ENCODE measurements at places on chromosomes 12 and 14.

DNA sequence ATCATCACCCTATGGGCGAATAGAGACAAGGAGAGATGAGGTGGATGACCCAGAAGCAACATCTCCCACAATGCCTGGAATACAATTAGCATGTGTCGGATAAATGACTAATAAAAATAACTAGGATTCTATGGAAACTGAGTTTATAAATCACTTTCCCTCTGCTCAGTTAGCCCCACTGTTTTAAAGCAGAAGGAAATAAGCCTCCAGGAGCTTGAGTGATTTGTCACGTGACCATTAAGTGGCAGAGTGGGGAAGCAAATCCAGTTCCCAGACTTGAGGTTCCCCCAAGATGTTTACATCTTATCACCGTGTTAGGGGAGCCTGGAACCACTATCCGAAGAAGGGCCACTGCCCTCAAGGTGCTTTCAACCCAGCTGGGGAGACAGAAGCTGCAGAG lies 136.5 kb upstream of the CCND2 start:
- no peak for DNase-seq

GRCh38 chr12:81245907-81246570 lies 168.2 kb downstream of the ACSS3 start:
- no peak for DNase-seq

DNA sequence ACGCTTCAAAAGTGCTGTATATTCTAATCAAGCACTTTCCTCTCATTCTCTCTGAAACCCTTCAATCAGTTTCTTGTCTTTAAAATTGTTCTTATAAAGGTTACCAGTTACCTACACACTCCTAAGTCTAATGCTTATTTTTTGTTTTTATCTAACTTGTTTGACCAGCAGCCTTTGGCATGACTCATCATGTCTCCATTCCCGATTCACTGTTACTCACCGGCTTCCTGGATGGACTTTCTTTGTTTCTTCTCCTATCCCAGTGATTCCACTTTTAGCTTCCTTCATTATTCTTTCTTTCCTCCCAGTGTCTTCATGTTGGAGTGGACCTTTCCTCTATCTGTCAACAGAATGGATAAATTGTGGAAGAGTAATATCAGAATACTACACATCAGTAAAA lies 368.6 kb upstream of the CCDC196 start:
- DNase-seq: no peak

- no peak for DNase-seq
These were observed 41.7 kb downstream of the SMIM41 start for GRCh38 chr12:52120951-52121823.

GRCh38 chr14:20400589-20400964 lies 12.7 kb downstream of the TEP1 start:
- DNase-seq: no peak

DNA sequence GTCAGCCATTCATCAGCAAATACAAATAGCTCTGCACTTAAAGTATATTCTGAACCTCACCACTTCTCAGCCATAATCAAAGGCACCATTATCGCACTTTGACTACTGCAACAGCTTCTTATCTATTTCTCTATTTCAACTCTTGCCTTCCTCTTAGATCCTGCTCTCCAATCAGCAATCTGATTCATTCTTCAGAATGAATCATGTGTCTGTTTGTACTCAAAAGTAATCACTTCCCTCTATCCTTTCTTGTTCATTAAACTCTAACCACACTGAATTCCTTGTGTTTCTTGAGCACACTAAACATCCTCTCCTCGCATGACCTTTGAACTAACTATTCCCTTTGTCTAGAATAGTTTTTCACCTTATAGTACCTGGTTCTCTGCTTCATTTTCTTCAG lies 12.8 kb upstream of the OR4E1 start:
- DNase-seq: no peak

- DNase-seq: no peak
These were observed 184.3 kb upstream of the USP15 start for GRCh38 chr12:62075870-62076269.

DNA sequence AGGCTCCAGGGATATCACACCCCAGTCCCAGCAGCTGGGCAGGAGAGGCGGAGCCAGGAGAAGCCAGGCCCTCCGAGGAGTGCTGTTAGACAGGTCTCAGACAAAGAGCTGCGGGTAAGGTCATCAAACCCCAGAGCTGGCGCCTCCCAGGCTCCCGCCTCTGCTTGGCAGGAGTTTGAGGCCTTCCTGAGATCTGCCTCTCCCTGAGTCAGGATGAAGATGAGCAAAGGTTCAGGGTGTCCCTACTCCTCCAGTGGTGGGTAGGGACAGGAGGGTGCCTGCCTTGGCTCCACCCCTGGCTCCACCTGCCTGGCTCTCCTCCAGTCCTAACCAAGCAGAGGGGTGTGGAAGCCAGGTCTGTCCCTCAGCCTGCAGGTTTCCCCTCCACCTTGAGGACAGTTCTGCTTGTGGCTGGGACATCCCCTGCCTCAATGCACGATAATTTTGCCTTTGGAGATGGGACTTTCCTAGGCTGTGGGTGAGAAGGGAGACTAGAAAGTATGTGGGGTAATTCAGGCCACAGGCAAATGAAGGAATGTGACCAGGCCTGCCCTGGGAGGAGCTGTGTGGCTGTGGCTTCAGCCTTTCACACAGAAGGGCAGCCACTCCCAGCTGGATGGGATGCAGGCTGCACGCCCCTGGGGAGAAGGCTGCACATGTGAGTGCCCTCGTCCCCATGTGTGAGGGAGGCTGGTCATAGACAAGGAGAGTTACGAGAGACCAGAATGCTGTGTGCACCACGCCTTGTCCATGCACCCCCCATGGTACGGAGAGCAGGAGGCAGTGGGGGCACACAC lies 2.2 kb downstream of the PLEKHG6 start:
- no peak for DNase-seq

DNA sequence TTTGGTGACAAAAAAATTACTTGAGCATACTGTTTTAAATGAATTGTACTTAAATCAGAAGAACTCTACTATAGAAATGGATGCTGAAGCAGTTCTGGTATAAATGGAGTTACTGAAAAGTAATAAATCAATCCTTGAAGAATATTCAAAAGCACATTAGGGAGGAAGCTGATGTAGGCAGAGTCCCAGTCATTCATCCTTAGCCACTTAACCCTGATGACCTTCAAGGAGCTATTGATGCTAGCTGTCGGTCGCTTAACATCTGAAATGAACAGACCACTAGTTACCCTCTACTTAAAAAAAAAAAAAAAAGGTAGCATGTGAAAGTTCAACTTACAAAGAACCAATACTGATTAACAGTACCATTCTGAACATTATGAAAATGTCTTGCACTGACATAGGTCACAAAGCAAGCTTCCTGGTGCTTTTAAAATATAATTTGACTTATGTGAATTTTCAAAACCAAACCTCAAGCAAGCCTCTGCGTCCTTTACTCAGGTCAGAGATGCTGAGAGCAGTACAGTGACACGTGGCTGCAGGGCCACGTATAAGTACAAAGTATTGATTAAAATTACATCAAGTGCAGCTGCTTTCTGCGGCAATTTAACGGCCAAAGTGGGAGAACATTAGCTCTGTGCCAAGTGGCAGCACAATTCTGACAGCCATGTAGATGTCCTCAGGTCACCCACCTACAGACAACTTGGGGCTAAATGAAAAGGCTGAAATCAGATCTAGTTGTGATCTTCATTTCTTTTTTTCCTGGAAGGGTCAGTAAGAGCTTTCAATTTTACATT lies 18.1 kb downstream of the PPM1H start:
- no peak for DNase-seq

GRCh38 chr12:45575823-45576475 lies 153.6 kb upstream of the ARID2 start:
- DNase-seq: no peak

DNA sequence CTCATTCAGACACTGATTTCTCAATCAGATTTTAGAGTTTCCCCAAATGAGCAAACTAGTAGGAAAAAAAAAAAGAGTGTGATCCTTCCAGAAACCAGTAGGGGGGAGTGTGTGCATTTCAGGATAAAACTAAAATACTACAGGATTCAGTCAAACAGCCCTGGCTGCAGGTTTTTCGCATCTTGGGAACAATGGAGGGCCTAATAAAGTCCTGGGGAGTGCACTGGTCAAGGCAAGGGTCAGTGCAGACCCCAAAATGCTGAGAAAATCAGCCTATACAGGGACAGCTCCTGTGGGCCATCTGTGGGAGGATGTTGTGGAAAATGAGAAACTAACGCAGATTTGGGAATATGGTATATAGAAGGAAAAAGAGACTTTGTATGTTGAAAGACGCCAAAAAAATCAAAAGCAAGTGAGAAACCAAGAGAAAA lies 22.2 kb upstream of the ABCD4 start:
- DNase-seq: no peak

DNA sequence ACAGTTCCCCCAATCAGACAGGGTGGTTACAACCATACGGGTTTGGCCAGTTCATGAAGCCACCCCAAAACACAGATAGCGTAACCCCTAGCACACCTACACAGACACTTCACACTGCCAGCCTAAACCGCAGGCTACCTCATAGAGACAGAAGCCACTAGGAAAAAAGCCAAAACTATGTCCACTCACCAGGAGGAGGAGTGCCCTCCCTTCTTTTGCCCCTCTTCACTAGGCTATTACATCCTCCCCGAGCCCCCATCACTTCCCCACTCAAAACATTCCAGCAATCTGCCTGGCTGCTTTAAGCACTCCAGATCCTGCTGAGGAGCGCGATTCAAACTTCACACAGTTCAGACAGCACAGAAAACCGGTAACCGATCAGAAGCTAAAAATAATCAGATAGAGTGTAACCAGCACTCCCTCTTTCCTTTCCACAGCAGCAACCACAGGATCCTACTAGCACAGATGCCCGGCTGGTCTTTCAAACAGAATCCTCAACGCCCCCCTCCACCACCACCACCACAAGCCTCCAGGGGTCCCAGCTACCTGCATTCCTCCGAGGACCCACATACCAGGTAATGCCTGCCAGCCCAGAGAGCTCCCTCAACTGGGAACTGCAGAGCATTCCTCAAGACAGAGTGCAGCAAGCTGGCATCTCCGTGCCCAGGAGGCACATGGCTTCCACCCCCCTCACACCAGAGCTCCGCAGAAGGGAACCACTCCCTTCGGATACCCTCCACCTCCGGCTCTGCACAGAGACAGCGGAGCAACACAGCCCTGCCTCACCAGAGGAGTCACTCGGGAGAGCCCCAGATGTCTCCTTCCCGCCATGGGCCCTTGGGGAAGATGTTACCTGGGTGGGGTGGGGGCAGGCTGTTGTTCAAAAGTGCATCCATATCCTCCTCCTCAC lies 1.5 kb downstream of the CHD4 start:
- DNase-seq: no peak

DNA sequence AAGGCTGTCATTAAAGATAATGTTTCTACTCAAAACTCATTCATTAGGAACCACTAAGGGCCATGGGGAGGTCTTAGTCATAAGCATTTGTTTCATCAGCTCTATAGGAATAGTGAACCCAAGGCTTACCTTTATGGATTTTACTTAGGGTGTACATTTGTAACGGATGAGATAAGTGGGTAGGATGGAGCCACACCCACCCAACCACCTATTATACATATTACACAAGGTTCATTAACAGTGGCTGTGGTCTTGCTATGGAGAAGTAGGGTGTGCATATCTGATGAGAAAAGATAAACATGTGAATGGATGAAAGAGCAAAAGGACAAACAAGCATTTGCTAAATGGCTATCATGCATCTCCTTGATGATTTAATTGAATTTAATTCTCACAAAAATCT lies 39.6 kb upstream of the ITPR2 start:
- DNase-seq: no peak

DNA sequence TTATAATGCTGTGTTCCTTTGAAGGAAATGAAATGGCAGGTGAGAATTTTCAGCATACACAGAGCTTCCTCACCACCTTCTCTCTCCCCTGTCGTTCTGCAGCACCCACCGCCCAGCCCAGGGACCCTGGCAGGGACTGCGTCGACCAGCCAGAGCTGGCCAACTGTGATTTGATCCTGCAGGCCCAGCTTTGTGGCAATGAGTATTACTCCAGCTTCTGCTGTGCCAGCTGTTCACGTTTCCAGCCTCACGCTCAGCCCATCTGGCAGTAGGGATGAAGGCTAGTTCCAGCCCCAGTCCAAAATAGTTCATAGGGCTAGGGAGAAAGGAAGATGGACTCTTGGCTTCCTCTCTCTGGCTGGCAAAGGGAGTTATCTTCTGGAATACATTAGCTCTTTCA lies 35.1 kb downstream of the PAPLN start:
- DNase-seq: no peak

GRCh38 chr14:69879175-69880043 lies at the start of gene SMOC1:
SMOC1 (plus strand) TSS chr14:69879416; CDS start chr14:69879679, 263 bp downstream.
- no peak for DNase-seq

DNA sequence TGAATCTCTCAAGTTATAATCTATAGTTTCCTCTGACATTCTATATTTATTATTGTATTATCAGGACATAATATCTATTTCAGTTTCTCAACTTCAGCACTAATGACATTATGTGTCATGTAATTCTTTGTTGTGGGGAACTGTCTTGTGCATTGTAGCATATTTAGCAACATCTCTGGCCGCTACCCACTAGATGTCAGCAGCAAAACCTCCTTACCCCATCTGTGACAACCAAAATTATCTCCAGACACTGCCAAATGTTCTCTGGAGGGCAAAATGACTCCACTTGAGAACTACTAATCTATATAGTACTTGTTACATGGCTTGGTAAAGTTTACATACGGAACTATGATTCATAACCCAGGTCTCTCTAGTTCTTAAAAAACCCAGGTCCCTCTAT lies 110.2 kb downstream of the RASSF9 start:
- no peak for DNase-seq

- no peak for DNase-seq
These were observed 80.5 kb downstream of the TMEM260 start for GRCh38 chr14:56659964-56660551.

- no peak for DNase-seq
These were observed 880.3 kb upstream of the FOXG1 start for GRCh38 chr14:27886256-27886655.

DNA sequence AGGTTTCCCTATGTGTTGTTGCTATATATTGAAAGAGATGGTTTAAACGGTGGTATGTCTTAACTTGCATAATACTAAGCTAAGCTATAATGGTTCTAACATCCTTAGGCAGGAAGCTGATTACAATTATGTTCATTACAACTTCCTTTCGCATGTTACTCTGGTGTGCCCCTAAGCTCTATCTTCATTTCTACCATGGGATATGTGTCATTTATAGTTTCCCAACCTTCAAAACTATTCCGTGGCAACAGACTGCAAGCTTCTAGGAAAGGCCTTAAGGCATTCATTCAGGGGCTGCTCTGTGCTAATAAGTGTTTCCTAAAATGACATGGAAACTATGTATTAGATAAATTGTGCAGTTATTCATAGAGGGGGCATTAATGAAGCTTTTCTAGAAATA lies 294.6 kb downstream of the GXYLT1 start:
- DNase-seq: no peak

DNA sequence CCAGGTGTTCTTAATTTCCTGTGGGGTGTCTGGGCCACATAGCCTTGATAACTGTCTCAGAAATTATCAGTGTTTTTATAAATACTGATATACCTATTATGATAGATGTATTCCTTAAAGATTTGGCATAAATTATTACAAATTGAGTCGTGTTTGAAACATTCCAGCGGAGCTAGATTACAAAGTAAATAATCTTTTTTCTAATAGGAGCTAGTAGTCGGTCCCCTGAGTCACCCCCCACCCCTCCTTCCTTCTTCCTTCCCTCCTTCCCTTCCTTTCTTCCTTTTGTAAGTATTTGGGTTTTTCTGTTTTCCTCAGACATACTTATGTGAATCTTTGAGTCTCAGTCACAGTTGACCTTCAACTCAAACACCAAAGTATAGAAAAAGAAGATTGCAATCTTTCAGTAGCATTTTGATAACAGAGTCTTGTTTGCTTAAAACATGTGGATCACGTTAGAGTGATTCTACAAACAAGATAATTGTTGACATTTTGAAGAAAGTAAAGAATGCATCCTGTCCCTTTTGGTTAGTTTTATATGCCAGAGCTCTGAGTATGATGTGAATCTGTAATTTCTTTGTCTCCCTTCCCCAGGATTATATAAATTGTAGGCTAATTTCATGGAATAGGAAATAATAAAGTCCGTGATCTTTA lies 264.0 kb downstream of the FUT8 start:
- no peak for DNase-seq
